ENCODE measurements at places on chromosomes 16 and 17.

GRCh38 chr16:800834-801511 lies 439 bp upstream of the GNG13 start:
- DNase-seq, result no peak

DNA sequence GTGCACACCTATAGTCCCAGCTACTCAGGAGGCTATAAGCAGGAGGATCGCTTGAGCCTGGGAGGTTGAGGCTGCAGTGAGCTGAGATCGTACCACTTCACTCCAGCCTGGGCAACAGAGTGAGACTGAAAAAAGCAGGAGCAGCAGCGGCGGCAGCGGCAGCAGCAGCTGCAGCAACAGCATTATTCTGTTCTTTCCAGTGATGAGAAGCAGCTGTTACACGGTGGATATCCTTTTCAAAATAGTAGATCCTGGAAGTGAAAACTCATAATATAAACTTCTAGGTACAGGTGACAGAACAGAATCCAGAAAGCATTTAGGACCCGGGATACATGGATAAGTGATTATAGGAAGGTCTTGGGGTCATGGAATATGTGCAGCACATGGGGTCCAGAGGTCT lies 17.8 kb upstream of the HNF1B start:
- DNase-seq, result no peak

- peak; percentile 45 for DNase-seq
Measured at GRCh38 chr17:2400474-2400866, 390 bp downstream of the MNT start.

DNA sequence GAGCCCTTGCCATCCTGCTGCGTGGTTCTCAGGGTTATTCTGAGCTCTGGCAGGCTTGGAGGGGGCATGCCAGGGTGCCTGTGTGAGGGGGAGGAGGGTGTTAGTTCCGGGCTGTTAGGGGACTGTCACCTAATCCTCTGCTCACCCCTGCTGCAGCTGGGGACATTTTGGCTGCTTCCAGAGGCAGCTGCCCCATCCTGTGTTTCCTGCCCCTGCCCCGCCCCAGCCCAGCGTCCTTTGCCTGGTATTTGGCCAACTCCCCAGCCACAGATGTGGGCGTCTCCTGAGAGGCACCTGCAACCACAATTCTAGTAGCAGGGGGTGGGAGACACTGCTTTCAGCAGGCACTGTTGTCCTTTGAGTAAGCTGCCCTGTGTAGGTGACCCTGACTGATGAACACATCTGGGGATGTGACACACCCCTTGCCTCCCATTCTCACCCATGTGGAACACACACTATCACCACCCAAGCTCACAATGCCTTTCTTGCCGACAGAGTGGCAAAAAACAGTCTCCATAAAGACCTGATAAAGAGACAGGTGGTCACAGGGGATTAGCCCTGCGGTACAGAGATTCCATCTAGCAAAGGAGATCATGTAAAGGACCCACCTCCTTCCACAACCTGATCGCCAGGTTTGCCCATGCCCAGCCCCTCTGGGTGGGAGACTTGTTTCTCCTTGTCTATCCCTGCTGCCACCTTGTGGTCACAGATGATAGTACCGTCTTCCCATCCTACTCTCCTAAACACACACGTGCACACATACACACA lies at the start of gene CHRNE:
TSS of gene CHRNE (minus strand) at position 48 of the 768 bp plus-strand sequence. CDS start at position 13, 35 bp downstream.
- peak; percentile 68 for DNase-seq

- DNase-seq, result peak; percentile 61
Measured at GRCh38 chr17:78040440-78041385, 82.2 kb downstream of the TNRC6C start.

GRCh38 chr16:79644971-79645667 lies 44.6 kb upstream of the MAF start:
- no peak for DNase-seq

- no peak for DNase-seq
Measured at GRCh38 chr17:57752031-57752905, 7.2 kb upstream of the CCDC182 start.

DNA sequence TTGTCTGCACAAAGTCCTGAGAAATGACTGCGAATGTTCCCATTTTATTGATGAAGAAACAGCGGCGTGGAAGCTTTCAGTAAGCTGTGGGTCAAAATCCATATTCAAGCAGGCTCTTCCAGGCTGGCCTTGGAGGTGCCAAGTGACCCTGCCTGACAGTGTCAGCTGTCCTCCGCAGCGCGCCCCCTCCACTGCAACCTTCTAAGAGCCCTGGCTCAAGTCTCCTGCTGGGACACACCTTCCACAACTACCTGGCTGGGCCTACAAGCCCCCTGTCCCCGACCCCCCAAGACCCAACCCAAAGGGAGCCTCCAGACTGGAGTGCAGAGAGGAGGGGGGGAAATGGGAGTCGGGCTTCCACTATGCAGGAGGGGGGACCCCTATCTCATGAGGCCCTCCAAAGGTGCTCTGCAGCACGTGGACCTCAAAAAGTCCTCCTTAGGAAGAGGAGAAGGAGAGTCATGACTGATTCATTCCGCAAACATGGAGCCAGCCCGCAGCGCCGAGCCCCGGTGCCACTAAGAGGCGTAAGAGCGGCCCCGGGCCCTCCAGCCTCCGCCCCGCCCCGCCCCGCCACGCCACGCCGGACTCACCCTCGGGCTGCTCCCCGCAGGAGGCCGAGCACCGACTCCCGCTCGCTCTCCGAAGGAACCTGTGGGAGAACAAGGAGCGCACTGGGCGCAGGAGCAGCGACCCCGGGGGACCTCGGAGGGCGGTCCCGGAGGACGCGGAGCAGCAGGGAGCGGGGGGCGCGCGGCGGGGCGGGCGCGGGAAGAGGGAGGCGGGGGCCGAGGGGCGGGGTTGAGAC lies 574 bp downstream of the MPP3 start:
- peak; percentile 73 for DNase-seq

DNA sequence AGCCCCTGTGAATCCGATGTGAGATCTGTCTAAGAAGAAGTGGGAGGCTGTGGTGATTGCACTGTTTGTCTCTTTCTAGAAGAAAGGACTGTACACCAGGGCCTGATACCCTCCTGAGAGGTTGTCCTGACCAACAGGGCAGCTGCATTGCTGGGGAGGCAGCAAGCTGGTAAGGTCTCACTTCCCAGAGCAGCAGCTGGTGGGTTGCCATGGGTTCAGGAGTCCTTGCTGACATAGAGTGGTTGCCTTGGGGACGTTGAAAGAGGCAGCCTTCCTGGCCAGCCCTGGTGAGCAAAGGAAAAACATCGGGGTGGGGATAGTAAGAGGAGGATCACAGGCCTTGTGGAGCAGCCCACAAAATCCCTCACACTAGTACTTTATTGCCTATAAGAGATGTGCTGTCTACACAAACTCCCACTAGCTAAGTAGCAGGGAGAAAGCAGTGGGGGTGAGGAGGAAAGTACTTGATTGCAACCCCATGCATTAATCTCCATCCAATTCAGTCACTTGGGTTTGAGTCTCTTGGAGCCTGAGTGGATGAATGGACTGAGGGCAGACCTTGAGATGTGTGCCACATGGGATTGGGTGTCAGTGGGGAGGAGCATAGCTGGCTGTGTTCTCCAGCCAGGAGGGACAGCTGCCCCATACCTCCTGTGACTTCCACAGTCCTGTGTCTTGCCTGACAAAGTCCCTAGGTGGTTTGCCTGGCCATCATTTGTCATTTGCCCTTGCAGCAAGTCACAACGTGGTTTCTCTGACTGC lies 143.8 kb upstream of the RPL38 start:
- no peak for DNase-seq

DNA sequence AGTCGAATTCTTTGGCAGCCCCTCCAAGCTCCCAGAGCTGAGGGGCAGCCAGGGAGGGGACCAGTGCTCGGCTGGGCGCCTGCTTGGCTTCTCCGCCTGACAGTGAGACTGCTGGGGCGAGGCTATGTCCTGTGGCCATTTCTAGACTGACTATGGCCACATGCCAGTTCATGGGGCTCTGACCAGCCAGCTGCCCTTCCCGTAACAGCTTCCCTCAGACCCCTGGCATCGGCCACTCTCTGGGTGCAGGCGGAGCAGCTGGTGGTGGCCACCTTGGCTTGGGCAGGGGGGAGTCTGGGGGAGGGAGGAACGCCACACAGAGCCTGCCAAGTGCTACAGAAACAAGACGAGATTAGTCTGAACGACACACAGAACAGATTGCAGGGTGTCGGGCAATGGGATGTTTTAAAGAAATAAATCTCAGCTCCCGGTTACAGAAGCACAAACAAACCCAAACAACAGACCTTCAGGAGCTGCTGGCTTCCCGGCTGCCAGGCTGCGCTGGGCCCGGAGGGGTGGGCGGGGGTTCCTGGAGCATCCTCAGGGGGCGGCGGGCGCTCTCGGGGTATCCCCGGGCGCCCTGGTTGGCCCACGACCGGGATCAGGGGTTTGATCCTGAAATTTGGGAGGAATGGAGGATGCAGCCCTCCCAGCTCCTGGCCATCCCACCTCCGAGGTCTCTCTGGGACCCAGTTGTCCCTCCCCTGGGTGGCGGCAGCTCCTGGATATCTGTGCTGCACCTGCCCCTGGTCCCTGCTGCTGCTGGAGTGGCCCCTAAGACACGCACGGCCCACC lies 34.5 kb downstream of the TBC1D16 start:
- DNase-seq, result no peak

GRCh38 chr16:31403590-31404352 lies 10.6 kb downstream of the ITGAD start:
- DNase-seq, result no peak

DNA sequence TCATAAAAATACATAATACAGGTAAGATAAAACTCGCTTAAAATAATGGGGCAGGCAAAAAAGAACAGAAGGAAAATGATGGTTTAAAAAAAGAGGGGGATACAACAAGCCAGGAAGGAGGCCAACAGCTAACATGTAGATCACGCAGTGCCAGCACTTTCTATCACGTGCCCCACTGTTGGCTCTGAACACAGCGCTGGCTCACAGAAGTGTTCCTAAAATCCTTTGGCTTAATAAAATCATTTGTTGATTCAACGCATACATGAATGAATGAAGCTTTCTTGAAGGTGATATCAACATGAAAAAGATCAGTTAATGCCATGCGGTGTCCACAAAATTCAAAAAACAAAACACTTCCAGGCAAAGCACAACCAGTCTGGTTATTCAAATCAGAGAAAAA lies 8.5 kb downstream of the ITGAE start:
- no peak for DNase-seq

GRCh38 chr16:88816736-88817535 lies 5.2 kb upstream of the APRT start:
- DNase-seq, result no peak

DNA sequence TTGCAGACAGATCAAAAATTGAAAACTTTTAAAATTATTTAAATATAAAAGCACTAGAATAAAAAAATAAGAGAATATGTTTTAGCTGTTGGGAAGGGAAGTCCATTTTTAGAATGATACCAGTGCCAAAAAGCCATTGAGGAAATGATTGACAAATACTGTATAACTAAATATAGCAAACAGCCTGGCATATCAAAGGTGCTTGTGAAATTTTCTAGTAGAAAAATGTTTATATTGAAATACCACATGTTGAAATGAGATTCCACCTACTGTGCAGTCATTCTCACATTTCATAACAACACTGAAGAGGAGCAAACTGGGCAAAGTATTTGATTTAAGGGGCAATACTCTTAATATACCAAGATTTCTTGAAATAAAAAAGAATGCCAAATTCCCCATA lies 183.5 kb downstream of the PHKB start:
- DNase-seq, result peak; percentile 52

DNA sequence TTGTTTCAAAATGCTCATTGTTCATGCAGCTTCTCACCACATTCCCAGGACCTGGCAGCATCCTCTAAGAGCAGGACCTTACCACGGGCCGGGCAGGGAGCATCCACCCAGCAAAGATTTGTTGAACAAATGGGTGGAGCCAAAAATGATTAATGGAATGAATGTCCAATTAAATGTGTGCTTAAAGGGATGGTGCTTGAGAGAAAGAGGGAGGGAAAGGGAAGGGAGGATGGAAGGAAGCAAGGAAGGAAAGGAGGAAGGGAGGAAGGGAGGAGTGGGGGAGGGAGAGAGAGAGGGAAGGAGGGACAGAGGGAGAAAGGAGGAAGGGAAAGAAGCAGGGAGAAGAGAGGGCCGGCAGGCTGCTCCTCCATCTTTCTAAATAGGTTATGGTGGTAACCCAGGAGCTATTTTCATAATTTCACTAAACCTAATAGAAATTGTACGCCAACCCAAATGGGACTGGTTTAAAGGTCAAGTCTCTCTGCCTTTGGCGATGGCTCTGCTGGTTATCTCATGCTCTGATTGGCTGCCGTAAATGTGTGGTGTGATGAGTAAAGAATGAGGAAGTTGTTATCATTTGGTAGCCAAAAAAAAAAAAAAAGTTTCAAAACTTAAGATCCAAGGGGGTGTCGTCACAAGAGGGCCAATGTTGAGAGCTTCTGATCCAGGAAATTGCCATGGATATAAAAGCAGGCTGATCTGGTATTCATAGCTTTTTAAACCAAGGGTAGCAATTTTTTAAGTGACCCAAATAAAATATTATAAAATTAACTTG lies 126.7 kb upstream of the FOXF1 start:
- DNase-seq, result peak; percentile 87

- DNase-seq, result no peak
Measured at GRCh38 chr17:81189670-81190530, 23.9 kb upstream of the AATK start.

DNA sequence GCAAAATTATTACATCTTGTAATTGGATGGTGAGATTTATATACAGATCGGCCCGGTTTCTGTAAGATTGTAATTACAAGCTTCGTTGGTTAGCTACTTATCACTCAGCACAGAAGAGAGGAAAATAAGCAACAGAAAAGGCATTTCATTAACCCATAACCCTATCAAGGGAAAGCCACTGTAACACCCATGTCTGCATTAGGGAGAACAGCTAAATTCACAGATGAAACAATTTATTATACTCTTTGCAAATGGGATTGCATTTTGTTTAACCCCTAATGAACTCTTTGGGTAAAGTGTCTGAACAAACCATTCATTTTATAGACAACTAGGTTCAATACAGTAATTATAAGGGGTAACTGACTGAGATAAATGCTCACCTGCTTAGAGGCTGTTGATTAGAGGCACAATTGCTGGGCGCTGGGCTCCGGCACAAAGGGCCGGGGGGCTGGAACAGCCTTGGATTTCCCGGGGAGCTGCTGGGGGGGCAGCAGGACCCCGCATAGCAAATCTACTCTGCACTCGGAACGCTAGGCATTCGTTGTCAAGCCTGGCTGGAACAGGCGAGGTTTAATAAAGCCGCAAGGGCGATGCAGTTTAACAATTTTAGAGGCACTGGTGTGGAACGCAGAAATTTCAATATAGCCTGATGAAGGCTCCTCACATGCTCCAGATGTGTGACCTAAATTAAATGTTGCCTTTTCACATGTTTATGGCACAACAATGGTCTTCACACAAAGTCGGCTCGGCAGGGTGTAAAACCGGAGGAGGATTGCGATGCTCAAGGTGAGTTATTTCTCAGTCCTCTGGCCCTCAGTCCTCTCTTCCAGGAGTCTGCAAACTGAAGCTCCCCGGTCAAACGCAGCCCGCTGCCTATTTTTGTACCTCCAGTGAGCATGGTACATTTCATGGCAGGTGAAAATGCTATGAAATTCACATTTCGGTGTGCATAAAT lies 134.0 kb upstream of the IRX6 start:
- no peak for DNase-seq
